ENCODE measurements at places on chromosomes 13 and 19.

DNA sequence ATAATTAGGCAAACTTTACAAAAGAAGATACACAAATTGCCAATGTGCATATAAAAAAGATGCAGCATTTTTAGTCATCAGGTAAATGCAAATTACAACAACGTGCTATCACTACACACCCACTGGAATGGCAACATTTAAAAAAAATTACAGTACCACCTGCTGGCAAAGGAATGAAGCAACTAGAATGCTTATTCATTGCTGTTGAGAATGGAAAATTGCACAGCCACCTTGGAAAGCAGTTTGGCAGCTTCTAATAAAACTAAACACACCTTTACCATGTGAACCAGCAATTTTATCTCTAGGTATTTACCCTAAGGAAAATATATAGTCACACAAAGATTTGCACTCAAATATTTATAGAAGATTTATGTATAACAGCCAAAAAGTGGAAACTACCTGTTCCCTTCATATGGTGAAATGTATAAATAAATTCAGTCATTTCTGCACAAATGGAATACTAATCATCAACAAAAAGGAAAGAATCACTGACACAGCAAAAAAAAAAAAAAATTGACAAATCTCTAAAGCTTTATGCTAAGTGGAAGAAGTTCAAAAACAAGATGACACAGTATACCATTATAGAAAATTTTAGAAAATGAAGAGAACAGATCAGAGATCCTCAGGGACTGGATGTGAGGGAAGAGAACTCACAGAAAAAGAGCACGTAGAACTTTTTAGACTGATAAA lies 30.3 kb downstream of the OXGR1 start:
- DNase-seq: no peak

DNA sequence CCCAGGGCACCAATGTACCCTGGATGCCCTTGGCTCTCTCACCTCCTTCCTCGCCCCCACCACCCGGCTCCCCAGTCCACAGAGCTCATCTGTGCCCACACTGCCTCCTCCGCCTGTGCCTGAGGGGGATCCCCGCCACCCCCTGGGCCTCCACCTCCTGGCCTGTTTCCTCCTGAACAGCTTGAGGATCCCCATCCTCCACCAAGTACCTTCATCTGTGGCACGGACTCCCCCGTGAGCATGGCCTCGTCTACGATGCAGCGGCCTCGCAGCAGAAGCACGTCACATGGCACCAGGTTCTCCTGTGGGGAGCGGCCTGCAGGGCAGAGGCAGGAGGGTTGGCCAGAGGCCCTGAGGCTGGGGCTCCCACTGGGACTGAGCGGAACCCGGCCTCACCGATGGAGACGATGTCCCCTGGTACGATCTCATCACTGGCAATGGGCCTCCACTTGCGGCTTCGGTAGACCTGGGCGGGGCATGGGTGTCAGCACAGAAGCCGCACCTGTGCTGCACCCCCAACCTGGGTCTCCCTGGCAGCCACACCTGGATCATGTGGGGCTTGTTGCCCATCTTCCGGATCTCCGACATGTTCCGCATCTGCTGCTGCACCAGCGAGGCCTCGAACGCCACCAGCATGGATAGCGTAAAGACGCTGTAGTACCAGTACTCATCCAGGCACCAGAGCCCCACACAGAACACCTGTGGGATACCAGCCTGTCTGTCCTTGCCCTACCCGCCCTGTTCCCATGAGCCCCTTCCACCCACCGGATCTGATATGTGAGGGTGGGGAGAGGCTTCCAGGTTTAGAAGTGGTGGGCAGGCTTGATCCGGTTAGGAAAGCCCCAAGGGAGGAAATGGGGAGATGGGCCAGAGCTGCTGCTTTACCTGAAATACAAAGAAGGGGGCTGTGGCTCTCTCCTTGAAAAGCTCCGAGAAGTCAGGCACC lies 6.8 kb downstream of the ATP13A1 start:
- no peak for DNase-seq

- DNase-seq: peak; percentile 14
Observed at GRCh38 chr13:114279758-114280355, 1.5 kb upstream of the UPF3A start.

DNA sequence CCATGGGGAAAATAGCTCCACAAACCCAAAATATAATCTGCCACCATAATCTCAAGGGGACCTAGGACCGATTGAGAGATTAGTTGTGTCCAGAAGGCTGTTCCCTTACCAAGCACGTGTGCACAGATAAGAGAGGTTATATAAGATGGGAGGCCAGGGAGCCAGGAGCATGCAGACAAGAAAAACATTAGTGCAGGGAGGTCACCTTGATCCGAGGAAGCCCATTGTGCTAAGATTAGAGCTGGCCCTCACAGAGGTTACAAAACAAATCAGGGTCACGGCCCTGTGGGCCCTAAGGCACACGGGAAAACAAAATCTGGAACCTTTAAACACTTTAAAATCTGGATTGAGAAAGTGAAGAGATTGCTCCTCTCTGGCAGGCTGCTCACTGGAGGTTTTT lies 37.7 kb downstream of the RGCC start:
- no peak for DNase-seq

DNA sequence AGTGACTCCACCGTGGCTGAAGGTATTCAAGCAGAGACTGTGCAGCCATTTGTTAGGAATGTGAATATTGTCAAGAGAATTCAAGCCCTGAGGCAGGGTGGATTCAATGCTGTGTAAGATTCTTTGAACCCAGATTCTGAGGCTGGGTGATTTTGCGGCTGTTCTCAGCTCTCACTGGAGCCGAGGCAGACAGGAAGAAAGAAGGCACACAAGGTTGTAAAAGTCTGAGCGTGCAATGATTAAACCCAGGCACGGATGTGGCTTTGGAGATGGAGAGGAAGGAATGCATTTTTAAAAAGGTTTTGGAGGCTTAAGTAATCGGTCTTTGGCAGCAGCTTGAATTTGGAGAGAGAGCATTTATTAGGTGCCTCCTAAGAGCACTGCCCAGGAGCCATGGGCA lies 187.9 kb downstream of the KATNAL1 start:
- peak; percentile 48 for DNase-seq

GRCh38 chr19:12647490-12648071 lies 19.0 kb downstream of the MAN2B1 start:
- peak; percentile 64 for DNase-seq

GRCh38 chr13:71771144-71771543 lies 95.9 kb downstream of the DACH1 start:
- no peak for DNase-seq

Measured in activated CD8-positive, alpha-beta T cell treated with anti-CD3 and anti-CD28 coated beads for 36 hours (primary cell).